ENCODE measurements at places on chromosomes 1 and 21.
A peak's percentile ranks its signal among the peaks of the same experiment; 100 is the strongest.

DNA sequence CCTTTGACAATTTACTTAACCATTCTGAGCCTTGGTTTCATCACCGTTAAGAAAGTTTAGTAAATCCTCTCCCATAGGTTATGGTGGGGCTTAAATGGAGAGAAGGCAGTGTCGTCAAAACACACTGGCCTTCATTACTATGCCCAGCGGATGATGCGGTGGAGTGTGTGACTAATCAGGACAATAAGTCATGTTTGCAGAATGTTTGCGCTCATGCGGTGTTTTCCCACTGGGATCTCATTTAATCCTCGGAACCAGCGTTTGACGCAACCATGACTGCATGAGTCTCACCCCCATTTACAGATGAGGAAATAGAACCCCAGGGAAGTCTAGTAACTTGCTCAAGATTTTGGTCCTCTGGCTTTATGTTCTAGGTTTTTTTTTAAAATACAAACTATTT is 17.5 kb downstream of the SLC26A9 start:
- no peak for DNase-seq

DNA sequence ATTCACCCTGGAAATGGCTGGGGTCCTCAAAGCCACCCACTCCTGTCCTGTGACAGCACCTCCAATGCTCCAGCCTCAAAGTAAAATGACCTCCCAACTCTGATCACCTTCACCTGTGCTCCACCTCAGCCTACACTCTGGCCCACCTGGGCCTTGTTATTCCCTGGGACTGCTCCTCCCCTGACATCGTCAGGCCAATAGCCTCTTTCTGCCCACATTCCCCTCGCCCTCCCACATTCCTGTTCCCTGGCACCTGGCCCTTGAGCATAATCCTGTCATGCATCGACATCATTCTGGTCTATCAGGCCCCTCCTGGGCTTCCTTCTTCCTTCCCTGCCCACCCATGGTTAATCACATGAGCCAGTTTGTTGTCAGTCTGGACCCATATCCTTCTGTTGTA is 13.2 kb upstream of the BCAR3 start:
- no peak for DNase-seq

DNA sequence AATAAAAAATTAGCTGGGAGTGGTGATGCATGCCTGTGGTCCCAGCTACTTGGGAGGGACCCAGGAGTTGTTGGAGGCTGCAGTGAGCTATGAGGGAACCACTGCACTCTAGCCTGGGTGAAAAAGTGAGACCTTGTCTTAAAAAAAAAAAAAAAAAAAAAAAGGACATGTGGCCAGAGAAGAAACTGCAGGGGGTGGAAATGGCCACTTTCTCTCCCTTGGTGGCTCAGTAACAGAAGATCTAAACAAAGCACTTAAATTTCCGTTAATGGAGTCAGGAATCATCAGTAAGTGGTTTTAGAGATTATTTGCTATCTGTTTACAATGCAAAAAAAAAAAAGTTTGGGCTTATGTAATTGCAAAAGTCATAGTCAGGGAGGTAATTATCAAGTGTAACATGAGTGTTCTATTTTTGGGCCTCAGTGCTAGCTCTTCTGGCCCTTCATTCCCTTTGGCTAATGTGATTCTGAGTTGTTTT is 19.3 kb upstream of the OPRD1 start:
- peak; percentile 27 for DNase-seq

DNA sequence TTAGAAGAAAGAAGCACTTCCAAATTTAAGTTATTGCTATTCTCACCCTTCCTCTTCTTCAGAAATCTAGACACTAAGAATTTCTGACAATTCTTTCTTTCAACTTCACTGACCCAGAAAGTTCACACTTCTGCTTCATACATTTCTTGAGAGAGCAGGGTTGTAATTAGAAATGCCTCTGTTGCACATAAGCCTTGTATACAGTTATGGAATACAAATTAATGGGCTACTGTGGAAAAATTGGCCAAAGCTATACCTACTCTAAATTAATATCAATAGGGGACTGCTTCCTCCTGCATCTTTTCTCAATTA is 1.5 kb downstream of the TNFSF18 start:
- DNase-seq = no peak

- DNase-seq = no peak
These were observed 125.9 kb downstream of the RHOU start for GRCh38 chr1:228860911-228861831.

DNA sequence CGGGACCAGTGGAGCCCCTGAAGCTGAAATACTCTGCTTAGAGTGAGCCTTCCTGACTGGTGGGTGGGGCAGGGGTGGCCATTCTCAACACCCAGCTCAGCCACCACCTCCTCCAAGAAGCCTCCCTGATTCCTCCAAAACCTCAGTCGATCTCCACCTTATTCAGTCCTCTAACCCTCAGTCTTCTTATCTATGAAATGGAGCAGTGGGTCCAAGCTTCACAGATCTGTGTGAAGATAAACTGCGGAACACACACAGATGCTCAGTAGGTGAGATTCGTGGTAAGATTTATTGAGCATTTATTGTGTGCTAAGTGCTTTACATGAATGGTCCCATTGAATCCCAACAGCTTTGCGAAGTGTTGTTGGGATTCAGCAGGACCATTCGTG is 93.1 kb upstream of the RUNX3 start:
- no peak for DNase-seq

GRCh38 chr1:90925928-90926869 is 95.6 kb downstream of the ZNF644 start:
- DNase-seq = no peak

GRCh38 chr1:12275370-12275769 is 45.5 kb downstream of the VPS13D start:
- no peak for DNase-seq

DNA sequence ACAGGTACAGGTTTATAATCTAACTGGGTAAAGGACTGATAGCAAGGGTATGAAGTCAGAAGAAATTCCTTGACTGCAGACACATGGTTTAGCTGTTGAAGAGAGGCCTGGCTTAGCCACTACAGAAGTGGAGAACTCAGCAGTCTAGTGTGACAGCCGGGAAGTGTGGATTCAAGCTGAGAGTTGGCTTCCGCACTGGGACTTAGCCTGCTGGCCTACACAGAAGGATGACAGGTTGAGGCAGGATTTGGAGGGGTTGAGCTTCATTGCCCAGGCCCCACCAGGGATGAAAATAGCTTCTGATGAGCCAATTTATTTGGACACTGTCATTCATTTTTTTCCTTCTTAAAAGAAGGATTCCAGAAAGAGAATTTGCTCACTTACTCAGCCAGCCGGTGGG is 284.4 kb downstream of the PCP4 start:
- DNase-seq = no peak

DNA sequence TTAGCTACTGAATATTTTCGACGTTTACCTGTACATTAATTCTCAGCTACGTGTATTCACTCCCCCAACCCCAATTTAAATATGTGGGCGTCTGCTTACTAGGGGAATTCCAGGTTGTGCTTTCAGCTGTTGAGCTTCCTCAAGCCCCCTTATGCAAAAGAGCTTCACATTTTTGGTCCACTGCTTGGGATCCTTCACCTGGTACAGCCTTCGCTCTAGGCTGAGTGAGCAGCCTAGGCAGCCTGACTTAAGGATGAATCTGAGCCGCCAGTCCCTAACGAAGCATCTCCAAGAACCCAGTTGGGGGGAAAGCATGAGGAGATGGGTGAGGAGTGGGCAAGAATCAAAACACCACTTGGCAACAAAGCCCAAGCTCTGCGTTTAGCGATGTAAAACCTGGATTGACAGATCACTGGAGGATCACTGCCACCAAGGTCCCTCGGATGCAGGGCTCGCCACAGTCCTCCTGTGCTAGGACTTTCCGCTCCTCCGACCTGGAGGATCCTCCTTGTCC is 674 bp downstream of the BCL10 start:
- DNase-seq = no peak

- no peak for DNase-seq
These were observed 82.9 kb upstream of the DSCAM start for GRCh38 chr21:40929833-40930232.

DNA sequence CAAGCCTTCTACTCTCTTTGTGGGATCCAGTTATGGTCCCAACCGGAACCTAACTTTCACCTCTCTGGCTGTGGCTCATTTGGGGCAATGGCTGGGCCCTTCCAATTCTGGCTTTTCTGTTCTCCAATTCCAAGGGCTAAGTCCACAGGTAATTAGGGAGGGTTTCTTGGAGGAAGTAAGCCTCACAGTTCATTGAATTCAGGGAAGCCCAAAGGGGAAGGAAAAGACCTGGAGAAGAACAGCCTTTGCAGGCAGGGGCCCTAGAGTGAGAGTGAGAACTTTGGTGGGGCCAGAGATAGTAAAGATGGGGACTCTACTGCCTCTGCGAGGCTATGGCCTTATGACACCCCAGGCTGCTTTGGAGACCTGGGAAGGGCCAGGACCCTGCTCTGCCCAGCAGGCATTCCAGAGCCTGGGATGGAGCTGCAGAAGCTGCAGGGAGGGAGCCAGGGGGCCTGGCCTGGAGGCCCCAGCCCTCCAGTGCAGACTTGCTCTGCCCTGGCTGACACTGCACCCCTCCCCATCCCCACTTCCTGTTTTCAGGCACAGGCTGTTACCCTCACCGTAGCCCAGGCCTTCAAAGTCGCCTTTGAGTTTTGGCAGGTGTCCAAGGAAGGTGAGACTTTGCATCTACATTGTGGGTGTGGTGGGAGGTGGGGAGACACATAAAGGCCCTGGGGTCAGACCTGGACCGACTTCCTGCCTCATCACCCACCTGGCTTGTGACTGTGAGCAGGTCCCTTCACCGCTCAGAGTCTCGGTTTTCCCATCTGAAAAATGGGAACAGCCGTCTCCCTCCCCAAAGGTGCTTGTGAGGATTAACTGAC is 18.9 kb downstream of the LDLRAP1 start:
- DNase-seq = no peak

- no peak for DNase-seq
These were observed 16.1 kb upstream of the CHI3L1 start for GRCh38 chr1:203202431-203203245.

Measured in NCI-H1105 (cell line).